ENCODE measurements at places on chromosomes 2 and 18. TPM values are rescaled to one million over a fixed set of nuclear protein-coding genes. Genes with fewer than 3 reads are reported as not detected.

Gene ADGRF3
- total RNA-seq = 0.16 TPM

DNA sequence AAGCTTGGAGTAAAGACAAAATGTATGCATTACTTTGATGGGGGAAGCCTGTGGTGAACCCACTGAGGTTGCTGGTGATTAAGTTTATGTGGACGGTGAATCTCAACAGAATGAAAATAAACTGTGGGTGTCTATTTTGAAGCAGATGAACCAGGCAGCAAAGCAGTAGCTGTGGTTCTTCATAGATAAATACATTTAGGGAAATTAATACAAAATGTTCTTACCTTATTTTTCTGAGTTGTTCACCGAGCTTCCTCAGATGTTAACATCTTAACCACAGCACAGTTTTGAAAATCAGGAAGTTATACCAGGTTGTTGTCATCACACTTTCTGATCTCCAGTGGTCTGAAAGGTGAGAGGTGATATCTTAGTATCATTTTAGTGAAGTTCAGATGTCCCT is 53.9 kb downstream of the NCK2 start:
- H3K4me3 ChIP-seq = no peak overlapping the region
- peak; percentile 7 for DNase-seq
- H3K4me1 ChIP-seq = peaks cover 62% of the 10 kb centered on the region
- H3K36me3 ChIP-seq = no peaks in the 10 kb centered on the region

DNA sequence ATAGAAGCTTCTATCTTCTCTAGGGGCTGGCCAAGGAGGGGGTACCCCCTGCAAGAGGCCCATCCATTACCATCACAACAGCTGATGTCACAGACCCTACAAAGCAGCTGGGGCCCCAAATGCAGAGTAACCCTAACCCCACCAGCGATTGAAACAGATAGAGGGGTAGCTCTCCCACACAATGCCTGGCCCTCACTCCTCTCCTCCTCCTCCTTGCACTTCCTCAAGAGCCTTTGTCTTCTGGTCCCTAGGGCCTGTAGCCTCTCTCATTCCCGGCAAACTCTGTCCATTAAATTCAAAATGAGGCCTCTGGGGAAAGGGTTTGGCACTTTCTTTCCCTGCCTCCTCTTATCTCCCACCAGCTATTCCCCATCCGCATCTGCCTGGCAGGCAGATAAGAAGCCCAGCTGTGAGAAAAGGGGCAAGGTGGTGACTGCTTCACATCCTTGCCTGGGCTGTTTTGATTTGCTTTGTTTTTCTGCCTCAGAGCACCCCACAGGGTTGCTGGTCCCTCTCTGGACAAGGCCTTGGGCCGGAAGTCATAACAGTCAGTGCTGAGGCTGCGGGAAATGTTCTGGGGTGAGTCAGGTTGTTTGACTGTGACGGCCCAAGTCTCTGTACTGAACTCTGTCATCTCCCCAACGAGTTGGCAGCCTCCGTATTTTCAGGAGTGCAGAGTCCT is 26.1 kb upstream of the CYP26B1 start:
- H3K36me3 ChIP-seq = no peaks in the 10 kb centered on the region
- H3K4me3 ChIP-seq = no peak overlapping the region
- no peaks in the 10 kb centered on the region for H3K4me1 ChIP-seq
- DNase-seq = no peak
- no peak overlapping the region for H3K27ac ChIP-seq
- H3K27me3 ChIP-seq = peaks cover 12% of the 10 kb centered on the region

Gene HNMT
- total RNA-seq = 3.1 TPM

DNA sequence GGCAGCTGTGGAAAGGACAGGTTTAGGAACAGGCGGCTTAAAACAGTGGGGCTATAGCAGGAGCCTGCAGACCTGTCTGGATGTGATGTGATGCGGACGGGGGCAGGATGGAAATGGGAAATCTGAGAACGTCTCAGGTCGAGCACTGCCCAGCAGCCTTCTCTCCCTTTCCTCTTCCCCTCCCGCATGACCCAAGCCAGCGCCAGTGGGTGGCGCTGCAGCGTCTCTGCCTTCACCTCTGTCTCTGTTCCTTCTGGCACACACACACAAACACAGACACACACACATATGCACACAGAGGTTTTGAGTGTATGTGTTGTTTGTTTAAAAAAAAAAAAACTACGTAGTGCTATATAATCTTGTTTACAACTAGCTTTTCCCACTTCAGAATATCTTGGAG is 82.0 kb upstream of the SLC66A3 start:
- no peak overlapping the region for H3K4me3 ChIP-seq
- no peak overlapping the region for H3K27ac ChIP-seq
- no peaks in the 10 kb centered on the region for H3K36me3 ChIP-seq
- DNase-seq = peak; percentile 27

GRCh38 chr2:58435246-58435645 is 194.1 kb upstream of the FANCL start:
- H3K4me1 ChIP-seq = no peaks in the 10 kb centered on the region
- no peak overlapping the region for H3K27ac ChIP-seq
- no peaks in the 10 kb centered on the region for H3K27me3 ChIP-seq
- H3K4me3 ChIP-seq = no peak overlapping the region

GRCh38 chr2:40243581-40244187 is 208.2 kb downstream of the SLC8A1 start:
- H3K4me3 ChIP-seq = no peak overlapping the region
- no peaks in the 10 kb centered on the region for H3K27me3 ChIP-seq
- H3K36me3 ChIP-seq = no peaks in the 10 kb centered on the region
- no peaks in the 10 kb centered on the region for H3K4me1 ChIP-seq
- no peak overlapping the region for H3K27ac ChIP-seq

DNA sequence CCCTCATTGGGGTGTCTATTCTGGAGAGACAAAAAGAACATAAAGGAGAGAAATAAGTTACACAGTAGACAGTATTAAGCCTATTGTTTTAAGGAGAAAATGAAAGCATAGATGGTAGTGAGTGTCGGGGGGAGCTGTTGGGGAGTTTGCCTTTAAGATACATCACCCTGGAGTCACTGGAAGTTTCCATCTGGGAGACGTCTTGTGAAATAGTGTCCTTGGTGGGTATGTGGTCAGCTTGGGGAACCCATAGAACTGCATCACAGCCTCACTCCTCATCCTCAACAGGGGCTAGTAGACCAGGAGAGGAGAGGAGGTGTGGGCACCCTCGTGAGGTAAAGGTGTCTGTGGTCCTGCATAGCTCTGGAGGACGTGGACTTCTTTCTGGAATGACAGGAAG is 60.6 kb downstream of the RNF144A start:
- no peak for DNase-seq
- no peaks in the 10 kb centered on the region for H3K36me3 ChIP-seq
- no peaks in the 10 kb centered on the region for H3K27me3 ChIP-seq

GRCh38 chr18:25661831-25662230 is 309.9 kb upstream of the ZNF521 start:
- no peaks in the 10 kb centered on the region for H3K4me1 ChIP-seq
- no peaks in the 10 kb centered on the region for H3K27me3 ChIP-seq
- H3K27ac ChIP-seq = no peak overlapping the region
- H3K36me3 ChIP-seq = no peaks in the 10 kb centered on the region

DNA sequence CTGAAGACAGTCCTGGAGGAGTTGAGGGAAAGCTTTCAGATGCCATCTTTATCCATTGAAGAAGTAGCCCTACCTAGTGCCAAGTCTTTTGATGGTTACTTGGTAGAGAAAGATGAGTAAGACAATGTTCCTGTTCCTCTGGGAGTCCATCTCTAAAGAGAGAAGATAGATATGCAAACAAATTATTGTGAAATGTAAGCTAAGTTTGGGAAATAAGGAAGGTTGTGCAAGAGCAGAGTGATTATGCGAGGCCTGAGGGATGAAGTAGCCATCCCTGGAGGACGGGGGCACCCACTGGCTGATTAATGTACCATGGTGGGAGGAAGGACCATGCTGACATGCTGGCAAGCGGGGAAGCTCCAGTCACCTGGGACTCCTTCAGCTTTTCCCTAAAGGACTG is 994 bp upstream of the DTNA start:
- H3K36me3 ChIP-seq = no peaks in the 10 kb centered on the region
- H3K27me3 ChIP-seq = no peaks in the 10 kb centered on the region
- DNase-seq = no peak
- no peak overlapping the region for H3K27ac ChIP-seq
- no peak overlapping the region for H3K4me3 ChIP-seq

- H3K27me3 ChIP-seq = no peaks in the 10 kb centered on the region
- H3K36me3 ChIP-seq = peaks cover 75% of the 10 kb centered on the region
- peaks cover 7% of the 10 kb centered on the region for H3K4me1 ChIP-seq
- H3K4me3 ChIP-seq = no peak overlapping the region
Observed at GRCh38 chr2:201191132-201191875, 8.4 kb downstream of the CASP10 start.

Gene MTA3
- total RNA-seq = 23.5 TPM

GRCh38 chr18:59685501-59685900 is 11.7 kb downstream of the CCBE1 start:
- H3K27ac ChIP-seq = no peak overlapping the region
- no peak for DNase-seq
- H3K27me3 ChIP-seq = no peaks in the 10 kb centered on the region
- no peaks in the 10 kb centered on the region for H3K36me3 ChIP-seq

Gene UGT1A3
- total RNA-seq = not detected

Gene MARCHF4
- not detected for total RNA-seq

DNA sequence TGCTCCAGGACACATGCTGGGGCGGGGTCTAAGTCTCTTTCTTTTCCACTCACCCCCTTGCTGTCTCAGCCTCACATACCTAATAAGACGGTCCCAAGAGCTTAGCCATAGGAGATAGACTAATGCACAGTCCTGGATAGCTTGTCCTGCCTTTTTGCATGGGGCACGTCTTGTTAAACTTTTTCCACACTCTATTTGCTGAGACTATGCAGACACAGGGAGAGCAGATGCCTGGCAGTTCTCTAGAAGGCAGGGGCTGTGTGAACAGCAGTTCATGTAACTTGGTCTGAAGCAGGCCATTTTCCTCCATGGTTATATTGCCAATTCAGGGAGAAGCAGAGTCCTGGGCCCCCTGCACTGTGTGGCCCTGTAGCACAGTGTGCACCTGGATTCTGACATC is 142.1 kb downstream of the SEPTIN10 start:
- H3K4me1 ChIP-seq = no peaks in the 10 kb centered on the region
- H3K36me3 ChIP-seq = no peaks in the 10 kb centered on the region

- H3K27ac ChIP-seq = no peak overlapping the region
- no peak for DNase-seq
- peaks cover 5% of the 10 kb centered on the region for H3K36me3 ChIP-seq
- H3K4me3 ChIP-seq = no peak overlapping the region
Observed at GRCh38 chr2:63926815-63927214, 85.1 kb downstream of the UGP2 start.

Gene SLC11A1
- 1.6 TPM for total RNA-seq

- H3K27ac ChIP-seq = no peak overlapping the region
- H3K4me3 ChIP-seq = no peak overlapping the region
- no peaks in the 10 kb centered on the region for H3K27me3 ChIP-seq
- DNase-seq = no peak
- no peaks in the 10 kb centered on the region for H3K36me3 ChIP-seq
Observed at GRCh38 chr2:62040926-62041325, 135.5 kb downstream of the COMMD1 start.

DNA sequence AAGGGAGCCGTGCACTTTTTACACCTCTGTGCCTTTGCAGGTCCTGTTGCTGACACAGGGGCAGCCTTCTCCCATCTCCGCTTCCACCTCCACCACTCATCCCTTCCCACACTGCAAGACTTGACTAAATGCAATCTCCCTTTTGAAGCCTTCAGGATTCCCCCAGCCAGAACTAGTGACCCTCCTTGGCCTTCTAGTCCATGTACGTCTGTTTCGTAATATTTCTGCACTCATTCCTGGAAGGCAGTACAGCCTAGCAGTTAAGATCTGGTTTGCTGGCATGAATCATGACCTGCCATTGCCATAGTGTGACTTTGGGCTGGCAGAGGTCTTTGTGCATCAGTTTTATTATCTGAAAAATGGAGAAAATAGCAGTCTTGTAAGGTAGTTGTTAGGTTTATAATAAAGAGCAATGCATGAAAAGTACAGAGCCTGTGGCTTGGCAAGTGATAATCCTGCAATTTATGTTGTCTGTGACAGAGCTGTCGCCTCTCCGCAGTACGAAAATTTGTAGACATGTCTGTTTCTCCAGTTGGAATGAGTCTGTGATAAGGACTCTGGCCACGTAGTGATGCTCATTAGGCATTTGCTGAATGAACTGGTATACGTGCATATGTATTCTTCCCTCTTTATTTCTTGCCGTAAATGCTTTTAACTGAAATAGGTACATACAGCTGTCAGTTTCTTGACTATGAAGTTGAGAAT is 36.7 kb downstream of the NCK2 start:
- H3K4me1 ChIP-seq = peaks cover 5% of the 10 kb centered on the region
- no peak overlapping the region for H3K27ac ChIP-seq
- H3K36me3 ChIP-seq = no peaks in the 10 kb centered on the region
- H3K4me3 ChIP-seq = no peak overlapping the region
- H3K27me3 ChIP-seq = no peaks in the 10 kb centered on the region

- H3K27me3 ChIP-seq = 0 out of 3 replicates have a peak, but pooled peaks cover 3% of the 10 kb centered on the region
- H3K4me3 ChIP-seq = no peak overlapping the region
- H3K27ac ChIP-seq = no peak overlapping the region
- no peak for DNase-seq
Observed at GRCh38 chr2:70944111-70944690, 8.5 kb downstream of the ATP6V1B1 start.

Gene PID1
- total RNA-seq = not detected

Gene ATP6V1C2
- total RNA-seq = not detected

DNA sequence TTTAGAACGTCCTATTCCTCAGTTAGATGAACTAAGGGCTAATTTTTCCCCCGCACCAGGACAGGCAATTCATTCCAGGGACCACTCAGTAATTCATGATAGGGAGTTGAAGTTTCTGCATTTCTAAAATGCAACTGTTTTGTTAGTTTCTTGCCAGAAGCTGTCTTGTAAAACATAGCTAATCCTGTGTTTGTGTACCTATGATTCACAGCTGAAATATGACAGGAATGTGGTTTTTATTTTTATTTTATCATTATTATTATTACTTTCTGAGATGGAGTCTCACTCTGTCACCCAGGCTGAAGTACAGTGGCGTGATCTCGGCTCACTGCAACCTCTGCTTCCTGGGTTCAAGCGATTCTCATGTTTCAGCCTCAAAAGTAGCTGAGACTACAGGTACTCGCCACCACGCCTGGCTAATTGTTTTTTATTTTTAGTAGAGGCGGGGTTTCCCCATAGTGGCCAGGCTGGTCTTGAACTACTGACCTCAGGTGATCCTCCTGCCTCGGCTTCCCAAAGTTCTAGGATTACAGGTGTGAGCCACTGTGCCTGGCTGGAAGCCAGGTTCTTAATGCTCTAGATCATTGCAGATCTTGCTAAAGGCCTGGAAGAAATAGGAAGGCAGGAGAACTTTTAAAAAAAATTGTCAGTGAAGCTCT is 154.8 kb upstream of the FHL2 start:
- peaks cover 28% of the 10 kb centered on the region for H3K27me3 ChIP-seq
- H3K36me3 ChIP-seq = no peaks in the 10 kb centered on the region
- no peak for DNase-seq
- no peaks in the 10 kb centered on the region for H3K4me1 ChIP-seq
- no peak overlapping the region for H3K27ac ChIP-seq

Gene MZT2A
- 263 TPM for total RNA-seq

Measured in K562 (cell line).